ENCODE measurements at places on chromosomes 2 and 18. TPM values are rescaled to one million over a fixed set of nuclear protein-coding genes. Genes with fewer than 3 reads are reported as not detected.

IL1R2 gene
- 6.0 TPM for total RNA-seq

MBP gene
- 47.4 TPM for total RNA-seq

SERPINB2 gene
- total RNA-seq, result 9.9 TPM

SERPINB12 gene
- total RNA-seq, result not detected

C1QL2 gene
- total RNA-seq, result not detected

EFR3B gene
- 4.6 TPM for total RNA-seq

DNA sequence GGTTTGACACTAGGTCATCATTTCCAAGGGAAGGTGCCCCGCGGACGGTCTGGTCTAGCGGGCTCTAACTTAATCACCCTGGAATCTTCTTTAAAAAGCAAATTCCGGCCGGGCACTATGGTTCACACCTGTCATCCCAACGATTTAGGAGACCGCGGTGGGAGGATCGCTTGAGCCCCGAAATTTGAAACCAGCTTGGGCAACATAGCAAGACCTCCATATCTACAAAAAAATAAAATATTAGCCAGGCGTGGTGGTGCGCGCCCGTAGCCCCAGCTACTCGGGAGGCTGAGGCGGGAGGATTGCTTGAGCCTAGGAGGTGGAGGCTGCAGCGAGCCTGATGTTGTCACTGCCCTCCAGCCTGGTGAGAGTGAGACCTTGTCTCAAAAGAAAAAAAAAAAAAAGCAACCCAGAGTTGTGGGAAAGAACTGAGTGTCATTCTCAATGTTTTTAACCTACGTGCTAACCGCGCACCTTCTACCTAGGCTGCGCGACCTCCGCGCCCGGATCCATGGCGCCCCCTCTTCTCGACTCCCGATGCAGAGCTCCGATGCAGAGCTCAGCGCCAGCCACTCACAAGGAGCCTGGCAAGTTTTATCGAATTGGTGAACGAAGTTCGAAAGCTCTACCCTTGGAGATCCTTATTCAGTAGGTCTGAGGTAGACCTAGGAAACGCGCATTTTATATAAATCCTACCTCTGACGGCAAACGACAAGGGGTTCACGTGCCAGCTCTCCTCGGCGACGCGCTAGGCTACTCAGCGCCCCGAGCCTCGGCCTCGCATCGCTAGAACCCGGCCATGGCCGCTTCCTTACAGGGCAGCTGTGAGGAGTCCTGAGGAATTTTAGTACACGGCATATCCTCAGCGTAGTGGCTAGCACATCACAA lies 888 bp upstream of the TWSG1 start:
- H3K4me1 ChIP-seq, result peaks cover 49% of the 10 kb centered on the region
- H3K27ac ChIP-seq, result peak overlapping the region; percentile 30
- H3K4me3 ChIP-seq, result peak overlapping the region; percentile 79
- peaks cover 7% of the 10 kb centered on the region for H3K36me3 ChIP-seq
- no peak for DNase-seq

- H3K27ac ChIP-seq, result no peak overlapping the region
- no peak overlapping the region for H3K4me3 ChIP-seq
- no peaks in the 10 kb centered on the region for H3K36me3 ChIP-seq
- H3K27me3 ChIP-seq, result no peaks in the 10 kb centered on the region
- no peak for DNase-seq
These were observed 159.7 kb upstream of the AGAP1 start for GRCh38 chr2:235334179-235334578.

GRCh38 chr2:160336105-160336504 lies 136.0 kb upstream of the ITGB6 start:
- H3K27me3 ChIP-seq, result no peaks in the 10 kb centered on the region
- H3K27ac ChIP-seq, result no peak overlapping the region
- H3K4me3 ChIP-seq, result no peak overlapping the region
- DNase-seq, result no peak
- H3K4me1 ChIP-seq, result peaks cover 41% of the 10 kb centered on the region

DNA sequence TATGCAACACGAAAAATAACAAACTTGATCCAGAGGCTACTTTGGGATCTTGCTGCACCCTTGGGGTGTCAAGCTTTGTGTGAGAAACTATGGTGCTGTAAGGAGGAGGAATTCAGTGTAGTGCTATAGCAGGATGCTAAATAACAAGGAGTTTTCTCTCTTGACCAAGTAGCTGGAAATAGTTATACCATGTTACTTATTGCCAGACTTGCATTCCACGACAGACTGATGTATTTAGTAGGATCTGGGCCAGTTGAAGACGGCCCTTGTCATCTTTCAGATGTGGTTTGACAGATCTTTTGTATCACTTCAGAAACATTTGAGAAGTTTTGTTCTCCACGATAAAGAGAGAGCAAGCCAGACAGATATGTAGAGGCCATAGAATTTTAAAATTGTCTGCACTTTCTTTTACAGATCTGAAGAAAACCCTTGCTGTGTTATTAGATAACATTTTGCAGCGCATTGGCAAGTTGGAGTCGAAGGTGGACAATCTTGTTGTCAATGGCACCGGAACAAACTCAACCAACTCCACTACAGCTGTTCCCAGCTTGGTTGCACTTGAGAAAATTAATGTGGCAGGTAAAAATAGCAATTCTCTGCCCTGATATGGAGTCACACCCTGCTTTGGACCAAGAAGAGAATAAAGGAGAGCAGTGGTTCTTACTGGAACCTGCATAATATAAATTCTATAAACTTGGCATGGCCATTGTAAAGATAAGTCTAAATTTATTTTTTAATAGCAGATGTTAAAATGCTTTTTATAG lies 16.3 kb downstream of the MGAT5 start:
- 0 out of 2 replicates have a peak, but pooled peaks cover 7% of the 10 kb centered on the region for H3K36me3 ChIP-seq
- no peak overlapping the region for H3K27ac ChIP-seq
- no peak for DNase-seq
- no peak overlapping the region for H3K4me3 ChIP-seq

GRCh38 chr2:187299122-187299906 lies 148.7 kb downstream of the CALCRL start:
- H3K27ac ChIP-seq, result no peak overlapping the region
- H3K4me3 ChIP-seq, result no peak overlapping the region
- peak; percentile 27 for DNase-seq
- H3K36me3 ChIP-seq, result no peaks in the 10 kb centered on the region
- no peaks in the 10 kb centered on the region for H3K4me1 ChIP-seq
- no peaks in the 10 kb centered on the region for H3K27me3 ChIP-seq

GRCh38 chr2:79936715-79937114 lies 367.8 kb downstream of the LRRTM1 start:
- no peaks in the 10 kb centered on the region for H3K36me3 ChIP-seq
- H3K27ac ChIP-seq, result no peak overlapping the region
- H3K27me3 ChIP-seq, result no peaks in the 10 kb centered on the region
- no peak for DNase-seq
- H3K4me1 ChIP-seq, result no peaks in the 10 kb centered on the region
- H3K4me3 ChIP-seq, result no peak overlapping the region

- peaks cover 72% of the 10 kb centered on the region for H3K36me3 ChIP-seq
- H3K4me3 ChIP-seq, result no peak overlapping the region
- H3K4me1 ChIP-seq, result no peaks in the 10 kb centered on the region
These were observed 17.7 kb downstream of the RIOK3 start for GRCh38 chr18:23470620-23471387.

- H3K27me3 ChIP-seq, result no peaks in the 10 kb centered on the region
- H3K4me3 ChIP-seq, result no peak overlapping the region
- H3K4me1 ChIP-seq, result peaks cover 10% of the 10 kb centered on the region
- no peak overlapping the region for H3K27ac ChIP-seq
- H3K36me3 ChIP-seq, result peaks cover 16% of the 10 kb centered on the region
These were observed 81.6 kb upstream of the NFU1 start for GRCh38 chr2:69518841-69519240.

- no peaks in the 10 kb centered on the region for H3K36me3 ChIP-seq
- no peak overlapping the region for H3K4me3 ChIP-seq
- no peak overlapping the region for H3K27ac ChIP-seq
- no peak for DNase-seq
- no peaks in the 10 kb centered on the region for H3K27me3 ChIP-seq
These were observed 50.1 kb upstream of the PSME4 start for GRCh38 chr2:54020793-54021414.

GRCh38 chr18:6435731-6436130 lies 21.0 kb upstream of the L3MBTL4 start:
- H3K4me1 ChIP-seq, result no peaks in the 10 kb centered on the region
- no peak overlapping the region for H3K27ac ChIP-seq
- H3K27me3 ChIP-seq, result no peaks in the 10 kb centered on the region
- H3K36me3 ChIP-seq, result no peaks in the 10 kb centered on the region
- DNase-seq, result no peak
- H3K4me3 ChIP-seq, result no peak overlapping the region

DNA sequence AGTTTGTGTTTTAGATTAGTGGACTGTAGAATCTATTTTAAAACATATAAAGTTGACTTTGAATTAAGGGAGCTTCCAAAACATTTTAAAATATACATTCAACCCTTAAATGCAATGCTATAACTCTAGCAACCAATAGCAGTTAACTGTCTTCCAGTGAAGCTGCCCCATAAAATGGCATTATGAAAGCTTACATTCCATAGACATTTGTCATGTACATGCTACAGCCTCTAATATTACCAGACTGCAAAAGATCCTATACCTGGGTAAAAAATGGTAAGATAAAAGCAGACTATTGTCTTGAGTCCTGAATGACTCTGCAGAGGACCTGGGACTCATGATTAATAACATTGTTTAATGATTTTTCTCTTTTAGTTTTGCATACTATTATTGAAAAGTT lies 489.4 kb downstream of the LRP1B start:
- no peak overlapping the region for H3K27ac ChIP-seq
- DNase-seq, result peak; percentile 85
- no peaks in the 10 kb centered on the region for H3K36me3 ChIP-seq
- H3K4me3 ChIP-seq, result no peak overlapping the region
- H3K27me3 ChIP-seq, result no peaks in the 10 kb centered on the region
- no peaks in the 10 kb centered on the region for H3K4me1 ChIP-seq

- no peak overlapping the region for H3K27ac ChIP-seq
- H3K36me3 ChIP-seq, result no peaks in the 10 kb centered on the region
- peaks cover 92% of the 10 kb centered on the region for H3K27me3 ChIP-seq
- DNase-seq, result no peak
These were observed 237.5 kb downstream of the LDLRAD4 start for GRCh38 chr18:13455960-13456481.

GRCh38 chr2:131516011-131516410 lies 11.7 kb upstream of the CCDC74A start:
- H3K27ac ChIP-seq, result no peak overlapping the region
- H3K27me3 ChIP-seq, result no peaks in the 10 kb centered on the region
- H3K4me3 ChIP-seq, result no peak overlapping the region
- H3K36me3 ChIP-seq, result no peaks in the 10 kb centered on the region
- DNase-seq, result no peak

DNA sequence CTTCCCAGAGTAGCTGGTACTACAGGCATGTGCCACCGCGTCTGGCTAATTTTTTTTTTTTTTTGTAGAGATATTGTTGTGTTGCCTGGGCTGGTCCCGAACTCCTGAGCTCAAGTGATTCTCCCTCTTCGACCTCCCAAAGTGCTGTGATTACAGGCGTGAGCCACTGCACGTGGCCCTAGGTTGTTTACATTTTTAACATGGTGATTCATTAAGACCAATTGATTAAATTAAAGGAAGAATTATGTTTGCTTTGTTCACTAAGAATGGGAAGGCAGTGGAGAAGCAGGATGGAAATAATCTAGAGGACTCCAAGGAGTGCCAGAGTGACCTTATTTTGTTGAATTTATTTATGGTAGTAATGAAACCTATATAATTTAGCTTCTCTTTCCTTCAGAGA lies 7.5 kb downstream of the LCLAT1 start:
- peaks cover 6% of the 10 kb centered on the region for H3K4me1 ChIP-seq
- DNase-seq, result no peak
- no peak overlapping the region for H3K4me3 ChIP-seq
- H3K27ac ChIP-seq, result no peak overlapping the region

- H3K27ac ChIP-seq, result no peak overlapping the region
- no peaks in the 10 kb centered on the region for H3K36me3 ChIP-seq
- no peaks in the 10 kb centered on the region for H3K27me3 ChIP-seq
- H3K4me3 ChIP-seq, result no peak overlapping the region
These were observed 261.5 kb downstream of the CELF4 start for GRCh38 chr18:37304012-37304680.
